Keratinocyte (primary cell): ENCODE measurements at places on chromosomes 2 and 18.
A peak's percentile ranks its signal among the peaks of the same experiment; 100 is the strongest.

GRCh38 chr2:54247115-54247514 is 8.9 kb downstream of the TSPYL6 start:
- DNase-seq = no peak

DNA sequence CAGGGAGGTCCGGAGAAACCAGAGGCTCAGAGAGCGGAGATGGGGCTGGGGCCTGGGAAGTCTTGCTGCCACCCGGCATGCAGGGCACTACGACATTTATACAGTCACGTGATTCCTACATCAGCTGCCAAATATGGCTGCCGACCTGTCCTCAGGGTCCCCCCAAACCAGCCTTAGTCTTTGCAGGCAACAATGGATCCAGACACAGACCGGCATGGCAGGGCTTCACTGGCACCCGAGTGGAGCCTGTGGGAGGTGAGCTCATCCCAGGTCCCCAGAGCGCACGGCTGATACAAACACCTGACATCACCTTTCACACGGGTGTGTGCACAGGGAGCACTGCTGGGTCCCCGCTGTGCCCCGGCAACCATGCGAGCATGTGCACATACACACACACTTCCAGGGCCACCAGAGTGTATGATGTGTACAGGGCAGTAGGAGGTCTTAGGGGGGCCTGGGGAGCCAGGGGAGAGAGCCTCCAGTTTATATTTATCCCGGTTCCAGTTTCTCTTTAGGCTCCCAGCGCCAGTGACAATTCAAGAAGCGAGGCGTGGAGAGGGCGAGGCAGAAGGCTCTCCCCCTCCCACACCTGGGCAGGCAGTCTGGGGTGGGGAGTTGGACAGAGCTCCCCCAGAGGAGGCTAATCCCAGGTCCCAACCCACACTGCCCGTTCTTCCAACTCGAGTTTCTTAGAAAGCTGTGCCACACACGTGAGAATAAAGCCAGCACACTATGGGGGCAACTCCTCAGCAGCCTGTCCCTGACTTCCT is 2.7 kb downstream of the SEMA4C start:
- DNase-seq = no peak

- no peak for DNase-seq
These were observed 193.7 kb downstream of the DNER start for GRCh38 chr2:229520691-229521096.

GRCh38 chr2:96090196-96090926 is 26.0 kb downstream of the ADRA2B start:
- DNase-seq = no peak

DNA sequence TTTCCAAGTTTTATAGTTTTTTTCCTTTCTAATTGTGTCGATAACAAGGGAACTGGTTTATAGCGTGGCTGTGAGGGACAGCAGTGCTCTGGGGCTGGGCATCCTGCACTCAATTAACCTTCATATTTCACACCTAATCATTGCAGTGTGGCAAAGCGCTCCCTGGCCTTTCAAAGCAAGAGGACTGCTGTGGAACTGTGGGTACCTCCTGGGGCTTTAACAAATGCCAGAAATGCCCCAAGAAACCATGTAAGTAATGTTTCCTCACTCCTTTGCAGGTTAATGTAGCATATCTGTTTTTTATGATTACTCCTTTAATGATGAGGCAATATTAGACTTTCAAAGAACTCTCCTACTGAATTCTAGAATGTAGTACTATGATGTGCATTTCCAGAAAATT is 259.0 kb upstream of the RASGRP3 start:
- no peak for DNase-seq

DNA sequence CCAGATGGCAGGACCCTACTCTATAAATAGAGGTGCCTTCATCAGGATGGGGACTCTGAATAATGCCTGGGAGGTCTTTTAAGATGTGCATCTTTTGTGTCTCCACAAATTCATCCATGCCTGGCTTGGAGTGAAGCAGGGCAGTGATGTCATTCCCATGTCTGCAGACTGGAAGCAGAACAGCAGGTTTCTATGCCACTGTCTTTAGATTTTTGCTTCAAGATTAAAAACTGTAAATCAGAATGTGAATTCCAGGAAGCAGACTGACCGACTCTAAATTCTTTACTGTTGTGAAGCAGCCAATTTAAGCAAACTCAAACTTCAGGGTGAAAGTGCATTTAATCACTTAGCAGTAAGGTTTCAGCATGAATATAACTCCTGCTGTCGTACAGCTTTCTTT is 159.3 kb downstream of the SCG2 start:
- no peak for DNase-seq

GRCh38 chr2:212549463-212549862 is 10.9 kb upstream of the ERBB4 start:
- no peak for DNase-seq

- no peak for DNase-seq
These were observed 15.2 kb upstream of the NCL start for GRCh38 chr2:231479455-231479854.

GRCh38 chr2:65586516-65586915 is 154.1 kb upstream of the SPRED2 start:
- no peak for DNase-seq

- DNase-seq = no peak
These were observed 8.5 kb downstream of the NFE2L2 start for GRCh38 chr2:177256026-177256425.

- DNase-seq = peak; percentile 7
These were observed 489.9 kb downstream of the NYAP2 start for GRCh38 chr2:225889452-225889851.

DNA sequence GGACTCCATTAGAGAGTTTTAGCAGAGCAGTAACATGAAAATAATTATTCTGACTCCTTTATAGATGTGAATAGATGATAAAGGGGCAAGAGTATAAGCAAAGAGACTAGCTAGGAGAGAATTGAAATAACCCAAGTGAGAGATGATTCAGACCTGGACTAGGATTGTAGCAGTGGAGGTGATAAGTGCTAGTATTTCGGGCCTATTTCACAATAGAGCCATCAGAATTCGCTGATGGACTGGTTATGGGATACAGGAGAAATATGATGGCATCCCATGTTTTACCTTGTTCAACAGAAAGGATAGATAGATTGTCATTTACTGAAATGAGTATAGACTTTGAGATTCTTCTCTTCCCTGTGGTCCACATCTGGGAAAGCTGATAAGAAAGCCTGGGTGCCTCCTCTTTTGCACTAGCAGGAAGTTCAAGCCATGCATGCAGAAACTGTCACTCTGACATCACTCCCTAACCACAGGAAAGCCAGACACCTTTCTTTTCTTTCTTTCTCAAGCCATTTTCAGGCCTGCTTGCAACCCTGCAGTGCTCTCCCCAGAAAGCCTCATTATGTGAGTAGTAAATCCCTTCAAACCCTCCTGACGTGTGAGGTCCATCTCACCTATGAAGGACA is 25.3 kb downstream of the DYNAP start:
- no peak for DNase-seq

DNA sequence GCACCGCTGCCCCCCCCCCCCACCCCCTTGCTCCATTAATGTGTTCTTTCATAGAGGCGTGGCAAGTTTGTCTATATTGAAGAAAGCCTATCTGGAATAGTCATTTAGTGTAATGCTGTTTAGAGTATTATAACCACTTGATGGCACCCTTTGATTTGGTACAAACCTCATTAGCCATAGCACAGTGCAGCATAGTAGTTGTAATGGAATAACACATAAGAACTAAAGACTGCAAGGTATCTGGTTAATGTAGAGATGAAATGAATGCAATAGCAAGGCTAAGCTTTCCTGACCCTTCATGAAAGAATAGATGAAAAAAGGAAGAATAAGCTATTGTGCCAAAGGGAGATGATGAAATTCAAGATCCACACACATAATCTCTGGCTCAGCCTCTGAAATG is 81.9 kb downstream of the EHBP1 start:
- no peak for DNase-seq

DNA sequence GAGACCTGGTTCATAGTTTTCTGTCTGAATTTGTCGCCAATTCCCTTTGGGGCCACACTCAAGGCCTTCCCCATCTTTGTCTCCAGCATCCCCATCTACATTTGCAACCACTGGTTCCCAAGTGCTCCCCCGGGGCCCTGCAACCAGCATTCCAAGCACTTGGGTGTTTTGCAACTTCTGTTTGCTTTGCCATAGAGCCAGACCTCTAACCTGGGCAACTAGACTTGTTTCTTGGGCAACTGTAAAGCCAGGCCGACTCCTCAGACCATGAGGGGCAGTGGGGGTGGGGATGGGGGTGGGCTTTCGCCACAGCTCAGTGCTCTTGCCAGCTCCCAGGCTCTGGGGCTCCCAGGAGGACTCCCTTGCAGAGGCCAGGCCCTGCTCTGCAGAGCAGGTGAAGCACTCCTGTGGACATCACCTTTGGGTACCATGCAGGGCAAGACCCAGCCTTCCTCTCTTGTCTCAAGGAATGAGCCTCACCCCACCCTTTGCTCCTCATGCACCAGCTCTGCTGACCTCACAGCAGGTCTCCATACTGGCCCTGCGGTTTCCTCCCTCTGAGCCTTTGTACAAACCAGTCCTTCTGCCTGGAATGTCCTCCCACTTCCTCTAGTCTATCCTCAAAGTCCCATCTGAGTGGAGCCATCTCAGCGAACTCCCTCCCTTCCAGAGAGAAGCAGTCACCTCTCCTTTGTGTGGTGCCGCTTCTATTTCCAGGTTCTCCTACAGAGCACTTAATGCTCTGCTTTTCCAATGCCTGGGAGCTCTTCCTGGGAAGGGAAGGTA is 126.7 kb upstream of the MYCN start:
- no peak for DNase-seq

DNA sequence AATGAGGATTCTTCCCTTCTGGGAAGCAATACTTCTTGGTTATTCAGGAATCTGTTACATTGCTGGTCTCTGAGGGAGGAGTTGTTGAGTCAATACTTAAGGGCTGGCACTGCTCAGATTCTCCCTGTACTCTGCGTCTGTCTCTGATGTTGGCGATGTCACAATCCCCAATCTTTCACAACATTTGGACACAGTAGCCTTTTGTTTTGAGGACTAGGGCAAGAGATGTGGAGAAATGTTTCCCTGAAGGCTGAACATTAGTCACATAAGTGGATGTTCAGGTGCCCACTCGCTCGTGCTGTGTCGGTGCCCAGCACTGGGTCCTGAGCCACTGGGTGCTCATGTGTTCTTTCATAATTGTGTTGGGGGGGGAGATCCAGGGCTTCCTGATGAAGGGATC is 55.0 kb downstream of the MAPK4 start:
- DNase-seq = no peak

GRCh38 chr2:154974041-154974440 is 275.5 kb downstream of the KCNJ3 start:
- no peak for DNase-seq

DNA sequence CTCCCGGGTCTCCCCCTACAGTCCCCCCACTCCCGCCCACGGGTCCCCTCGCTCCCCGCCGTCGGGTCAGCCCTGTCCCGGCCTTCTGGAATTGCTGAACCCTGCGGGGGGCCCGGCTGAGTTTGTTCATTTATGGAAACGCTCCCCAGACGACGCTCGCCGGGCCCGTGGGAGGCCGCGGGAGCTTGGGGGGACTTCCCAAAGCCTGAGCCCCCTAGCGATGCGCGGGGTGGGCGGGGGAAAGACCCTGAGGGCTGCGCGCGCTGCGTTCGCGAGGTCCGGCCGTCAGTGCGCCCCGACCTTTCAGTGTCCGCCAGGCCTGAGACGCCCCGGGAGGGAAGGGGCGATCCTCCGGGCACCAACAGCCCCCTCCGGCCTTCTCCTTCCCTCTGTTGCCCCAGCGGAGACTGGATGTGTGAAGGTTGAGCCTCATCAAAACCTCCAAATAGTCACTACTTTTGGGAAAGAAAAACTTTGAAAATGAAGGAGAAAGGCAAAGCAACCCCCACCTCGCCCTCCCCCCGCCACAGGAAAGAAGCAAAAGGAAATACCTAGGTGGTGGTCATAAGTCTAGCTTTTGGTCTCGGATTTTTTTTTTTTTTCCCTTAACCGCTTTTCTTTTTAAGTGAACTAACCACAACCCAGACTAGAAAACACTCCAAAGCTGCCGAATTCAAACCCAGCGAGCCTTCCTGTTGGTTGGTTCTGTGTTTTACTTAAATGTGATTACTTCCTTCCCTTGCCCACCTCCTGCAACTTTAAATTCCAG is 509 bp upstream of the CYS1 start:
- DNase-seq = no peak

DNA sequence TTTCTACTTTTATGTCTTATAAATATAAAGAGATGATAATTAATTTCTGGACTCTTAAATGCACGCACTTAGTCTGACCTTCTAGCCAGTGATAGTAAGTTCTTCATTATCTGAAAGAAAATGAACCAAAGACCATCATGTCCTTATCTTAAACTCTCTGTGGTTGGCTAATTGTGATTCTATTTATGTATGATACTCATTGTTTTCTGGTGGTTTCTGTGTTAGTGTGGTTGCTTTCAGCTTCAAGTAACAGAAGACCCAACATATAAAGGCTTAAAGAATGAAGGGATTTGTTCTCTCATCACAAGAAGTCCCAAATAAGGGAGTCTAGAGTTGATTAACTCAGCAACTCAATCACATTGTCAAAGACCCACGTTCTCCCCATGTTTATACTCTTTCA is 225.2 kb upstream of the TANK start:
- no peak for DNase-seq
